Stimulated activated CD8-positive, alpha-beta memory T cell treated with anti-CD3 and anti-CD28 coated beads, Interleukin-7, amount 100 ng/mL, for 24 hours (primary cell): ENCODE measurements at places on chromosomes 13 and 19.

GRCh38 chr13:19581675-19582074 lies 20.3 kb upstream of the TPTE2 start:
- DNase-seq, result no peak

DNA sequence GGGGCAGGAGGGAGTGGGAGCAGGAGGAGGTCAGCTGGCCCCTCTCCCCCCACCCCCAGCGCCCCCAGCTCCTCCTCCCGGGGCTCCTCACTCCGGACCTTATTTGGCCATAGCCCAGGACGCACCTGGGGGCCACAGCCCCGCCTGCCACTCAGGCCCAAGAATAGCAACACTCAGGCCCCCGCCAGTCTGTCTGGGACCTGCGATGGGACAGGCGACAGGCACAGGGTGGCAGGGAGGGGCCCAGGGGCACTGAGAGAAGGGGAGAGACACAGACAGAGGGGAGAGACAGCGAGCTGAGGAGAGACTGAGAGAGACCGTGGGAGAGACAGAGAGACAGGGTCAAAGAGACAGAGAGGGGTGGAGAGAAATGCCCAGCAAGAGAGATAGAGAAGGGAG lies 10.2 kb downstream of the JOSD2 start:
- DNase-seq, result no peak

DNA sequence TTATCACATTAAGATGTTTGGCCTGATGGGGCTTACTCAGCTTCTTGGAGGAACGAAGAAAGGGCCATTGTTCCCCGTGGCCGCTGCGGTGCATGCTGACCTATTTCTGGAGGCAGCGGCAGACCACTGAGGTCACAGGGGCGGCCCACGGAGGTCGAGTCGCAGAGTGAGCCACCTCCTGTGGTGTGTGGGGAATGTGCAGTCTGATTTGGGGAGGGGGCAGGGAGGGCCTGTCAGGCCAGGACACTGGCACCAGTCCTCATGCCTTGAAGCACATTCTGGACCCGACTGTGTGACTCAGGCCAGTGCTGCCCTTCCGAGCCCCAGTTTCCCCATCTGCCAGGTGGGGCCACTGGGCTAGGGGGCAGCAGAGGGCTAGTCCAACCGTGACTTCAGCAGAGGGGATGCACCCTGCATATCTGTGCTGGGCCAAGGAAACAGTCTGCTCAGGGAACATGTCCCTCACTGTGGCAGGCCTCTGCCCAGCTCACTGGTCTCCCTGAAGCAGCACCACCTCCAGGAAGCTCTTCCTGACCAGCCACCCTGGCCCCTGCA lies 6.3 kb downstream of the SLC7A10 start:
- no peak for DNase-seq

DNA sequence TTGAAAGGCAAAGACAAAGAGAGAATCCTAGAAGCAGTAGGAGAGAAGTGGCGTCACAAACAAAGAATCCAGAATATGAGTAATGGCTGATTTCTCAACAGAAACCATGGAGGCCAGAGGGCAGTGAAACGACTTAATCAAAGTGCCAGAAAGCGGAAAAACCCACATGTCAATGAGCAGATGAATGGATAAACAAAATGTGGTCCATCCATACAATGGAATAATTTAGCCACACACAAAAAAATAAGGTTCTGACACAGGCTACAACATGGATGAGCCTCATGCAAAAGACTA lies 52.2 kb upstream of the RANBP3 start:
- DNase-seq, result no peak

- DNase-seq, result peak; percentile 52
Observed at GRCh38 chr19:4567584-4568071, 8.1 kb upstream of the SEMA6B start.

- DNase-seq, result no peak
Observed at GRCh38 chr19:10155839-10156238, 36.1 kb upstream of the EIF3G start.
